Activated naive CD4-positive, alpha-beta T cell (primary cell): ENCODE measurements at places on chromosomes 5 and 9.

DNA sequence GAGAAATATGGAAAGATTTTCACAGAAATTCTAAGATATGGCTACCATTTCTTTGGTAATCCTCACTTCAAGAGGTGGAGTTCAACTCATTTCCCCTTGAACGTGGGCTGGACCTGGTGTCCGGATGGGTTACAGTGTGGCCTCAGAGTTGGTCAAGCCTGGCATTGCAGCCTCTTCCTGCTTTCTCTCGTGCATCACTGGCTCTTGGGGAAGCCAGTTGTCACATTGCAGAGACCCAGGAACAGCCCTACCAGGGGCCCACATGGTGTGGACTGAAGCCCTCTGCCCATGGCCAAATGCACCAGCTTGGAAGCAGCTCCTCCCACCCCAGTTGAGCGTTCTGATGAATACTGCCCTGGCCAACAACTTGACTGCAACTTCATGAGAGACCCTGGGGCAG is 47.7 kb upstream of the FCN1 start:
- no peak for DNase-seq

DNA sequence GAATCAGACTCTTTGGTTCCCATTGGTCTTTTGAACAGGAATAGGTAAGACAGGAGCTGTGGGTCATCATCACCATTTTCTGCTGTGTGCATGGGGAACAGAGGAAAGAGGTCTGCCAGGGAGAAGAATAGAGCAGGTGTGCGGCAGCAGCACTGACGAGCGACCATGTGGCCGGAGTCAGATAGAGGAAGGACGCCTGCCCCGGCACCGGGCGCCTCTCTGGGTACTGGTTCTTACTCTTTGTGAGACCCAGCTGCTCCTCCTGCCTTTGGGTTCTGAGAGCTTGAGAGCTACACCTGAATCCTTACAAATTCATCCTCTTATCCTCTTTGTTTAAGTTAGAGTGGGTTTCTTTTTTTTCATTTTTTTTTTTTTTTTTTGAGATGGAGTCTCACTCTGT is 90.8 kb downstream of the NDFIP1 start:
- DNase-seq, result no peak

- no peak for DNase-seq
Measured at GRCh38 chr5:66527478-66528035, 68.6 kb upstream of the MAST4 start.

GRCh38 chr5:157109744-157110143 is 900 bp upstream of the HAVCR2 start:
- DNase-seq, result no peak

- DNase-seq, result no peak
Measured at GRCh38 chr9:73153793-73154227, 2.1 kb downstream of the ANXA1 start.
